ENCODE measurements at places on chromosomes 6 and 20.
A peak's percentile ranks its signal among the peaks of the same experiment; 100 is the strongest.

DNA sequence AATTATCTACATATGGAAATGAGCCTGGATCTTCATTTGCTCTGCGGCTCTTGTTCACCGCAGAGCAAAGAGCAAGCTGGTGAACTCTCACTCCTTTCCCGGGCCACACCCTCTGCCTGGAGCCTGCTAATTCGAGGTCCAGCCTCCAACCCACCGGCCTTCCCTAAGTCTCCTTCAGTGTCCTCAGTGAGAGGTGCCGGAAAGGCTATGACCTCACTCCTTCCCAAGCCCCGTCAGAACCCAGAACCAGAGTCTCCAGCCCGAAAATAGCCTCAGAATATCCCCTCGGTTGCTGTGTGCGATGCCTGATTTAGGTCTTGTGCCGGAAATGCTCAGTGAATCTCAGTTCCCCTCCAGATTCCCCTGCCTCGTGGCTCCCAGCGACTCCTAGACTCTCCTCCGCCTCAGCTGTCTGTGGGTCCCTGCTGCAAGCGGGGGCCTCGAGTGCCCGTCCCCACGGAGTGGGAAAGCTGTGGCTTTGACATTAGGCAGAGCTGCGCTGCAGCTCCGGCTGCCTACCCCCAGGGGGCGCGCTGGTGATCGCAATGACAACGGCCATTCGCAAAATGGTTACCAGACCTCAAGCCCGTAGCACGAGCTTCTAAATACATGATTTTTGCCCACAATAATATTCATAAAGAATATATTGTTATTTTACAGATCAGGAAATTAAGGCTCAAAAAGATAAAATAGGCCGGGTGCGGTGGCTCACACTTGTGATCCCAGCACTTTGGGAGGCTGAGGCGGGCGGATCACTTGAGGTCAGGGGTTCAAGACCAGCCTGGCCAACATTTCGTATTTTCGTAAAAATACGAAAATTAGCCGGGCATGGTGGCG is 4.1 kb upstream of the BNIP5 start:
- DNase-seq: peak; percentile 56

- DNase-seq: no peak
Measured at GRCh38 chr6:151627689-151628444, 134.1 kb downstream of the CCDC170 start.

GRCh38 chr20:21229163-21229562 is 74.0 kb upstream of the XRN2 start:
- no peak for DNase-seq

GRCh38 chr6:75409286-75409685 is 84.3 kb downstream of the FILIP1 start:
- no peak for DNase-seq

DNA sequence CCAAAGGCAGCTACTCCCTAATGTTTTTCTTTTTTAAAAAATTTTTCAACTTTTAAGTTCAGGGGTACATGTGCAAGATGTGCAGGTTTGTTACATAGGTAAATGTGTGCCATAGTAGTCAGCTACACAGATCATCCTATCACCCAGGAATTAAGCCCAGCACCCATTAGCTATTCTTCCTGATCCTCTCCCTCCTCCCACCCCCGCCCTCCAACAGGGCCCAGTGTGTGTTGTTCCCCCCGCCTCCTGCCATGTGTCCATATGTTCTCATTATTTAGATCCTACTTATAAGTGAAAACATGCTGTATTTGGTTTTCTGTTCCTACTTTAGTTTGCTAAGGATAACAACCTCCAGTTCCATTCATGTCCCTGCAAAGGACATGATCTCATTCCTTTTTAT is 12.4 kb downstream of the TRIM15 start:
- no peak for DNase-seq

DNA sequence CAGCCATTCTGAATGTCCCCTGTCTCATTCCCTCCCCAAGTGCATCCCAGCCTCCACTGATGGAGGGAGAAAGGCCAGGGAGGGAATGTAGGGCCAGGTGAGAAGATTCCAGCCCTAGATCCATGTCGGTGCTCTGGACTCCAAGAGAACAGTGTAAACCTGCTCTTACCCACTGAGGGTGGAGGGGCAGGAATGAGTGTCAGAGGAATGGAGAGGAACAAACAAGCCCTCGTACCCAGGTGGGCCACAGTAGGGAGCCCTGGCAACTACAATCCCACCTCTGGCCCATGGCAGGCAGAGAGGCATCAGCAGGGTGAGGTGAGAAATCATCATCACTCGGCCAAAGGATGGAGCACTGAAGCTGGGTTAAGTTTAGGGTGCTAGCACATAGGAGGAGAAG is 54.6 kb downstream of the STAU1 start:
- no peak for DNase-seq

- no peak for DNase-seq
Measured at GRCh38 chr6:78489874-78490273, 377.5 kb upstream of the IRAK1BP1 start.

GRCh38 chr6:91433660-91434534 is 847.0 kb upstream of the MAP3K7 start:
- no peak for DNase-seq

GRCh38 chr20:62900692-62901584 is 25.4 kb downstream of the DIDO1 start:
- DNase-seq: no peak

DNA sequence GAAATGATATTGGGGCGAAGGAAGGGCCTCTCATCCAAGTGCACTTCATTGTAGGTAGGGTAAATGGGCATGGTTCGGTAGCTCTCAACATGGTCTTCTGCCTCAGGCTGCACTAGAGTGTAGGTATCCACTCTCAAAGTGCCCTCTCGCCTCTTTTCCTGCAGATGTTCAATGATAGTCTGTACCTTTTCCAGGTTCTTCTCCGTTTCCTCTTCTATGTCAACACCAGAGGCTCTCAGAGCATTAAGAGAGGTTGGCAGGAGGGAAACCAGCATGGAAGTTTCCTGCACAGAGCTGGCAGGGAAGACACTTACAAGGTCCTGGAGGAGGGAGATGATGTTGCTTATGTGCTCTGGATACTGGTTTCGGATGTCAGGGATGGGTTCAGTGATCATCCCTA is 7.1 kb downstream of the ZNFX1 start:
- no peak for DNase-seq

DNA sequence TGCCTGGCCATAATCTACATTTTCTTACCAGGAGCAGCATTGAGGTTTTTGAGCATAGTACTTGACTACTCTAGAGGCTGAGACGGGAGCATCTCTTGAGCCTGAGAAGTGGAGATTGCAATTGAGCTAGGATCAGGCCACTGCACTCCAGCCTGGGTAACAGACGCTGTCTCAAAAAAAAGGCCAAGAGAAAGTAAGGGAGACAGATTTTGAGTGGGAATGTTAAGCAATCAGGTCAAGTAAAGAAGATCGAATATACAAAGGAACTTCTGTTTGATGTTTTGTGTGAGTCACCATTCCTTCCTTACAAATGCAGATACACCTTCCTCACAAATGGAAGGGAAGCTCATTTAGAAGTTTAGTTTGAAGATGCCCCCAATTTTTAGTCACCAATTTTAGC is 4.4 kb downstream of the PNRC1 start:
- no peak for DNase-seq

- DNase-seq: no peak
Measured at GRCh38 chr20:26216025-26216424, 519.4 kb upstream of the ZNF337 start.

- no peak for DNase-seq
Measured at GRCh38 chr20:19341348-19342053, 129.1 kb downstream of the SLC24A3 start.

GRCh38 chr6:131524695-131525336 is 48.2 kb upstream of the ARG1 start:
- DNase-seq: peak; percentile 34

- DNase-seq: peak; percentile 91
Measured at GRCh38 chr6:149082320-149082719, 235.2 kb upstream of the TAB2 start.

GRCh38 chr6:78589436-78589835 is 277.9 kb upstream of the IRAK1BP1 start:
- DNase-seq: no peak

DNA sequence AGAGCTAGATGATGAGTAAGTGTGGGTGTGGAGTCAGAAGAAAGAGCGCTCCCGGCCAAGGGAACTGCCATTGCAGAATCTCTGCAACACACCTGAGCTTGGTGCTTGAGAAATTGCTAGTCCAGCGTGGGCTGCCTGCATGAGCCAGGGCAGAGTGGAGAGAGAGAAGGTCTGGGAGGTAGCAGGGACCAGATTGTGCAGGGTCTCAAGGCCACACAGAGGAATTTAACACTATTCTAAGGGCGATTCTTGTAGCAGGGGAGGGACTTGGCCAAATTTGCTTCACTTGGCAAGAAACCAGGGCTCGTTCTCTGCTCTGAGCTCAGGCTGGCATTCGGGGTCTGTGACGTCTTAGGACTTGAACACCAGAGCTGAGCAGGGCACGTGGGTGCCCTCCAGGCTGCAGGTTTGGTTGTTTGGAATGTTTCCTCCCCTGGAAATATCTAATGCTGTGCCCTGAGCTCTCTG is 53.5 kb downstream of the BCAS4 start:
- DNase-seq: no peak

- DNase-seq: no peak
Measured at GRCh38 chr6:105985816-105986632, 100.1 kb upstream of the PRDM1 start.

DNA sequence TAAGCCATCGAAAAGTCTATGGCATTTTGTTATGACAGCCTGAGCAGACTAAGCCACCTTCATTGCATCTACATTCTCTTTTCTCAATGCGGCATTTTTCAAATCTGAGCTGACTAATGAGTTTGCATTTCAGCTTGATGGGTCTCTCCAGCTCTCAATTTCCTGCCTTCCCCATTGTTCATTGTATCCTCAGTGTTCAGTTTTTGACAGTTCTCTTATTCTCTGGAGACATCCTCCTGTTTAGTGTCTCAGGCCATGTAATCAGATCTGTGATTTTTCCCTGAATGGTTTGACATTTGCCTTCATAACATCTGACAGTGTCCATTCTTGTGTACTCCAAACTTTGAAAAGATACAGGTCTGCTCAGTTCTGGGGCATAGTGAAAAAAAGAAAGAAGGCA is 27.9 kb upstream of the MCM3 start:
- DNase-seq: no peak

DNA sequence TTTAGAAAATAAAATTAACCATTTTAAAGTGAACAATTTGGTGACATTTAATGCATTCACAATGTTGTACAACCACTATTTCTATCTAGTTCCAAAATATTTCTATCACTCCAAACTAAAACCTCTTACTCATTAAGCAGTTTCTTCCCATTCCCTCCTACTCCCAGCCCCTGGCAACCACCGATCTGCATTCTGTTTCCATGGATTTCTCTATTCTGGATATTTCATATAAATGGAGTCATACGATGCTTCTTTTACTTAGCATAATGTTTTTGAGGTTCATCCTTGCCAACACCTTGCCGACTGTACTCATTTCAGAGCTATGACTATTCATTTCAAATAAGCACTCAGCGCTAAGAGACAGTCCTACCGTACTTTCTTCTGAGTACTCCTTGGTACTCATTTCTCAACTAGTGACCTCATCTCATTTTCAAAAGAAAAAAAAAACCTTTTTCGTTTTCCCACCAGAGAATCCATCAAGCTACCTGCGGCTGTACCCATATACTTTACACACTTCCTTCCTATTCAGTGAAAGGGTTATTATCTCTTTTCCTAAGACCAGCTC is 259.2 kb downstream of the UTRN start:
- DNase-seq: no peak

DNA sequence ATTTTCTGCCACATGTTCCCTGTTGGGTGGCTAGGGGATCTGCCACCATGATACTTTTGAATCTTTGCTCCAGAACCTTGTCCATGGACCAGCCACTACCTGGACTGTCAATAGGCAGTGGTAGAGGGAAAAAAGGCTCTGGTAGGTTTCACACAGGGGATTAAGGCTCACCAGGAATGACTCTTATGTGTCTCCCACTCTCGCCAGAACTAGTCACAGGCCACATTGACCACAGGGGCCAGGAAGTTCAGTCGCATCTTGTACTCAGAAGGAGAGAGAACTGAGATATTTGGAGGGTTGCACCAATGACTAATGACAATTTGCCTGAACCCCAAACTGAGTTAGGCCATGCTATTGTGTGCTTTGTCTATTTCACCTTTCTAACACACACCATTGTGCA is 23.6 kb upstream of the APCDD1L start:
- DNase-seq: no peak

- no peak for DNase-seq
Measured at GRCh38 chr20:3477861-3478544, 7.2 kb downstream of the ATRN start.

GRCh38 chr20:9590189-9590588 is 75.8 kb downstream of the LAMP5 start:
- DNase-seq: no peak

GRCh38 chr20:44083220-44083933 is 103.6 kb downstream of the JPH2 start:
- no peak for DNase-seq

DNA sequence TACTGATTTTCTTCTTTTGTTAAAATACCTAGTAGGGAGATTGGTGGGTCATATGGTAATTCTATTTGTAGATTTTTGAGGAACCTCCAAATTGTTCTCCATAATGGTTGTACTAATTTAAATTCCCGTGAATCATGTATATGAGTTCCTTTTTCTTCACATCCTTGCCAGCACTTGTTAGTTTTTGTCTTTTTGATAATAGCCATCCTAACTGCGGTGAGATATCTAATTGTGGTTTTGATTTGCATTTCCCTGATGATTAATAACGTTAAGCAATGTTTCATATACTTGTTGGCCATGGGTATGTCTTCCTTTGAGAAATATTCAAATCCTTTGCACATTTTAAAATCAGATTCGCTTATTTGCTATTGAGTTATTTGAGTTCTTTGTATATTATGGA is 110.9 kb downstream of the JAG1 start:
- DNase-seq: no peak

- no peak for DNase-seq
Measured at GRCh38 chr6:35603326-35604202, 85.2 kb downstream of the FKBP5 start.

GRCh38 chr6:33740794-33741193 is 5.9 kb downstream of the IP6K3 start:
- no peak for DNase-seq

DNA sequence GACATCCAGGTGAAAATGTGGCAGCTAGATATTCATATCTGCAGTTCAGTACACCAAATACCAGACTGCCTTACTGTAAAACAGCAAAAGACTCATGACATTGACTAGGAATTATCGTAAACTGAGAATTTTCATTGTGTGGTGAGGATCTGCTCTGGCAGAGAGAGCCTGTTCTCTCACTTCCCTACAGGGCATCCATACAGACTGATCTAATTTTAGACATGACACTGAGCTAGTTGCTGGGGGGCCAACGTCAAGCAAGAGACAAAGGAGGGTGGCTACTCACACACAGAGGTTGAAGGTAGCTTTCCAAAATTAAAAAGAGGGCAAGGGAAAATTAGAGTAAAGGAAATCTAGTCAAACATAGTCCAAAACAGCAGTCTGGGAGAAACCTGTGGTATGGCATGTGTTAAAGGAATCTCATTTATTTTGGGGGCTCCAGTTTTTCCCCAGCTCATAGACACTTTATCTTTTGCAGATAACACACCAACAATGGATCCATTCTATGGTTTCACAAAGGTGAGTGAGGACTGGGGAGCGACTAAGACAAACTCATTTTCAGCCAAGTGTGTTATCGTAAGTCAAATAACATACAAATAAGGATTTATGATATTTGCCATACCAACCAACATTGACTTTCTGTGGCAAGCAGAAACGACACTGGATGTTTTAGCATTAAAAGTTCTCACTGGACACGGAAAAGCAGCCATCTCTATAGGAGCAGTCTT is 36.6 kb upstream of the NHSL1 start:
- no peak for DNase-seq

All from CD4-positive, alpha-beta T cell treated with Interleukin-4 for 4 hours (primary cell).